IMR-90 (cell line): ENCODE measurements at places on chromosomes 5 and 9. TPM values are rescaled to one million over a fixed set of nuclear protein-coding genes. Genes with fewer than 3 reads are reported as not detected.

- DNase-seq: peak; percentile 16
Observed at GRCh38 chr9:137742698-137743097, 123.9 kb downstream of the EHMT1 start.

Gene SNCAIP
- total RNA-seq: 19.0 and 22.5 TPM in 2 replicates

- peak; percentile 43 for DNase-seq
Observed at GRCh38 chr5:100667161-100667630, 132.0 kb downstream of the FAM174A start.

DNA sequence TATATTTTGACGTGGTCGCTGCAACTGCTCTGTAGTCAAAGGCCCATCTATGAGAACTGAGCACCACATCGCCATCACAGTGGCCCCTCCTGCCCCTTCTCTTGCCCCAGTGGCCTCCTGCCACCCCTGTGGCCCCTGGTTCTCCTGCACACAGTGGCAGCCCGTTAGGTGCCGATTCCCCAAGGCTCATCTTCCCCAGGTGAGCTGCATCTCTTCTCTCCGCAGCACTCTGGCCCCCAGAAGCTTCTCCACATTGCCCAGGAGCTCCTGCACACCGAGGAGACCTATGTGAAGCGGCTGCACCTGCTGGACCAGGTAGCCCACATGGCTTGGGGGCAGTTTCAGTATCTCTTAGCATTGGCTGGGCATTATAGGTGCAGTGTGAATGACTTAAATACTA is 55.4 kb downstream of the FGD3 start:
- no peak for DNase-seq

- DNase-seq: peak; percentile 58
Observed at GRCh38 chr5:410911-411517, 32.0 kb upstream of the EXOC3 start.

- DNase-seq: no peak
Observed at GRCh38 chr5:126460459-126460858, 37.2 kb downstream of the GRAMD2B start.

- peak; percentile 0 for DNase-seq
Observed at GRCh38 chr5:148085977-148086705, 22.4 kb downstream of the SPINK5 start.

Gene IFNA21
- total RNA-seq: not detected in 2 replicates

Gene FAXDC2
- total RNA-seq: 4.2 and 4.3 TPM in 2 replicates

Gene CDH9
- total RNA-seq: not detected in 2 replicates

GRCh38 chr9:136373300-136374182 is at the start of gene CARD9:
CARD9 (minus strand) TSS chr9:136373669; CDS start chr9:136372078, 1,591 bp downstream.
- DNase-seq: no peak

Gene FCN2
- not detected in 2 replicates for total RNA-seq

- peak; percentile 84 for DNase-seq
Observed at GRCh38 chr9:82152181-82152580, 163.6 kb downstream of the SPATA31D1 start.

Gene SIGMAR1
- 38.6 and 44.6 TPM in 2 replicates for total RNA-seq

Gene GPR151
- not detected in 2 replicates for total RNA-seq
